Endodermal cell (in vitro differentiated cells): ENCODE measurements at places on chromosomes 3 and 15.
A peak's percentile ranks its signal among the peaks of the same experiment; 100 is the strongest.

DNA sequence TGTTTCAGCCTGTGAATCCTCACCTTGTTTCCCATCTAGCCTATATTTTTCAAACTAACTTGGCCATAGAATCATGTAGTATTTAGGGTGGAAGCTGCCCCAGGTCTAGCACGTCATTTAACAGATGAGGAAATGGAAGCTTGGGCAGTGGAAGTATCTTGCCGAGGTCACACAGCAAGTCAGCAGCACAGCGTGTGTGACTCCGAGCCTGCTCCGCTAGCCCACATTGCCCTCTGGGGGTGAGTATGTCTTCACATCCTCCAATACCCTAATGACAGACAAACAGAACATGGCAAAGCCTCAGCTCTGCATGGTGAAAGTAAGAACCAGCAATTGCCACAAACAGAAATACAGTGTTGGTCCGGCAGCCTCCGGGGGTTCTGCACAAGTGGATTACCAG is 2.2 kb upstream of the CCR5 start:
- peak; percentile 88 for DNase-seq
- no peaks in the 10 kb centered on the region for H3K36me3 ChIP-seq
- H3K4me1 ChIP-seq, result peaks cover 9% of the 10 kb centered on the region
- H3K27ac ChIP-seq, result no peak overlapping the region
- H3K27me3 ChIP-seq, result no peaks in the 10 kb centered on the region

GRCh38 chr15:78225783-78226541 is 8.4 kb downstream of the ACSBG1 start:
- no peaks in the 10 kb centered on the region for H3K4me1 ChIP-seq
- H3K27me3 ChIP-seq, result no peaks in the 10 kb centered on the region
- no peak overlapping the region for H3K4me3 ChIP-seq
- H3K36me3 ChIP-seq, result no peaks in the 10 kb centered on the region
- H3K27ac ChIP-seq, result no peak overlapping the region

- H3K27ac ChIP-seq, result no peak overlapping the region
- no peak for DNase-seq
- H3K36me3 ChIP-seq, result no peaks in the 10 kb centered on the region
- no peaks in the 10 kb centered on the region for H3K4me1 ChIP-seq
- H3K27me3 ChIP-seq, result no peaks in the 10 kb centered on the region
These were observed 124.3 kb downstream of the TIGIT start for GRCh38 chr3:114418107-114418506.

GRCh38 chr3:53242642-53243041 is 13.2 kb downstream of the TKT start:
- peaks cover 4% of the 10 kb centered on the region for H3K4me1 ChIP-seq
- H3K36me3 ChIP-seq, result peaks cover 46% of the 10 kb centered on the region
- no peak for DNase-seq
- H3K27me3 ChIP-seq, result no peaks in the 10 kb centered on the region
- peak overlapping the region; percentile 22 for H3K27ac ChIP-seq

DNA sequence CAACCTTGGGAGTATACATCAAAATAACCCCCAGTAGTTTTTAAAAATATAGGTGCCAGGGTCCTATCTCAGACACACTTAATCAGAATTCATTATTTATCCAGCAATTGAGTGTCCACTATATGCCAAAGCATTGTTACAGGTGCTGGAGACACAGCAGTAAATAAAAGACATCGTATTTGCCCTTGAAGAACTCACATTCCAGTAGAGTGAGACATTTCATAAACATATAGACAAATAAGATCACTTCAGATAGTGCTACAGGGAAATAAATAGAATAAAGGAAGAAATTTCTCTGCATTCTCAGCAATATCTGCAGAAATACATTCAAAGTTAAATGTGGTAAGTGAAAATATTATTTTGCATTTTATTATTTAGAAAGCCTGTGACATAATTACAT is 34.1 kb upstream of the ANKRD28 start:
- H3K36me3 ChIP-seq, result no peaks in the 10 kb centered on the region
- peaks cover 8% of the 10 kb centered on the region for H3K4me1 ChIP-seq
- DNase-seq, result no peak
- H3K4me3 ChIP-seq, result no peak overlapping the region

DNA sequence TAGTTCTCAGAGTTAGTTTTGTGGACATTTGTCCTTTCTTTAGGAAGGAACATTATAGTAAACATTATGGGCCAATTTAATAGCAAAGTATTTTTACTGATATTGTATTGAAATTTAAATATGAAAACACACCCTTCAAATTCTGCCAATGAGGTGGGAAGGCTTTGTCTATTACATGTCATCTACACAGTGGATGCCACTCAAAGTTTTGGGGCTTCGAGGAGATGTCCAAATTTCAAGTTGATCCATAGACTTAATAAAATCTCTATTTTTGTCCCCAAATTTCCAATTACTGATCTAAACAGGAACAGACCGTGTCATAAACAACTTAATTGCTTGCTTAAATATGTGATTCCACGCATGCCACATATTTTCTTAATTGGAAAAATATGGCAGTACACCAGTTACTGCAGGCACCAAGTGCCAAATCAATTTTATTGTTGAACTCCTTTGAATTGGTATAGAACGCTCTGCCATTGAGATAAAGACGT is 1.7 kb downstream of the SHOX2 start:
- H3K4me3 ChIP-seq, result peak overlapping the region; percentile 77
- DNase-seq, result no peak
- no peak overlapping the region for H3K27ac ChIP-seq
- H3K4me1 ChIP-seq, result peaks cover 13% of the 10 kb centered on the region
